ENCODE measurements at places on chromosomes 16 and 17.

- no peak for DNase-seq
These were observed 167.1 kb upstream of the ZFHX3 start for GRCh38 chr16:73214825-73215677.

- DNase-seq: no peak
These were observed 151.8 kb downstream of the PITPNC1 start for GRCh38 chr17:67528751-67529436.

DNA sequence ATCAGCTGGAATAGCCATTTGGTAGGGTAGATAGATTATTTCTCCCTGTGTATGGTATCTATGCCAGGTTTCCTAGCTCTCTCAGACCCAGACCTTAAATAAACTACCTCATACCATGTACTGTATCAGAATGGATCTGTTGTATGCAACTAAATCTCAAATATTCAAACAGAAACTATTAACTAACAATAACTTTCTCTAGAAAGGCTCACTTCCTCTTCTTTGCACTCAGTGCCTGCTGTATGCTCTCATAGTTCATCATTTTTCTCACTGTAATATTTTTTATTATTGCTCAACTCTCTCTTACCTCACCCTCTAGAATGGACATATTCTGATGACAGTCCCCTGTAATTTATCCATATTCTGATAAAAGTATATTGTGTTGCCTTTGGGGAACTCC is 182.4 kb downstream of the TOX3 start:
- DNase-seq: no peak

DNA sequence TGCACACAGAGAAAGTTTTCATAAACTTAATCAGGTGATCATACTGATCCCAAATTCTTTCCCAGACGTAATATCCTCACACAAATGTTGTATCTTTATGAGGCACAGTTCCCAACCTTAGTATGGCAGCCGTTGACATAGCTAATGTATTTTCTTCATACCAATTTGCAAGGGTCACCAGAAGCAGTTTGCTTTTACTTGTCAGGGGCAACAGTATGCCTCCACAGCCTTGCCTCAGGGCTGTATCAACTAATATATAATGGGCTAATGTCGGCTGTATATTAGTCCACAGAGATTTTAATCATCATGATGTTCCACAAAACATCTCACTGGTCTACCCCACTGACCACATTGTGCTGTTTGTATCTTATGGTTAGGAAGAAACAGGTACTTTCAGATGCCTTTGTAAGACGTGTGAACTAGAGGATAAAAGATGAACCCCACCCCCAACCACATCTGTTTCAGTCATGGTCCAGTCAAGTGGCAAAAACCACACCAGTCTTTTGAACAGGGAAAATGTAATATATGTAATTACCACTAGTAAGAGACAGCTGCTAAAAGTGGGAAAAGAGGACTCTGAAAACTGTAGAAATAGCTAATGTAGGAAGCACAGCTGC is 55.2 kb downstream of the GAN start:
- DNase-seq: no peak

- no peak for DNase-seq
These were observed 56.6 kb downstream of the DUSP14 start for GRCh38 chr17:37546302-37546701.
